Activated T-cell treated with anti-CD3 and anti-CD28 coated beads for 48 hours (primary cell): ENCODE measurements at places on chromosomes 11 and 22.

GRCh38 chr11:108085672-108086071 lies 35.7 kb upstream of the ACAT1 start:
- no peak for DNase-seq

GRCh38 chr11:60118338-60118737 lies 29.9 kb downstream of the MS4A2 start:
- DNase-seq: no peak

DNA sequence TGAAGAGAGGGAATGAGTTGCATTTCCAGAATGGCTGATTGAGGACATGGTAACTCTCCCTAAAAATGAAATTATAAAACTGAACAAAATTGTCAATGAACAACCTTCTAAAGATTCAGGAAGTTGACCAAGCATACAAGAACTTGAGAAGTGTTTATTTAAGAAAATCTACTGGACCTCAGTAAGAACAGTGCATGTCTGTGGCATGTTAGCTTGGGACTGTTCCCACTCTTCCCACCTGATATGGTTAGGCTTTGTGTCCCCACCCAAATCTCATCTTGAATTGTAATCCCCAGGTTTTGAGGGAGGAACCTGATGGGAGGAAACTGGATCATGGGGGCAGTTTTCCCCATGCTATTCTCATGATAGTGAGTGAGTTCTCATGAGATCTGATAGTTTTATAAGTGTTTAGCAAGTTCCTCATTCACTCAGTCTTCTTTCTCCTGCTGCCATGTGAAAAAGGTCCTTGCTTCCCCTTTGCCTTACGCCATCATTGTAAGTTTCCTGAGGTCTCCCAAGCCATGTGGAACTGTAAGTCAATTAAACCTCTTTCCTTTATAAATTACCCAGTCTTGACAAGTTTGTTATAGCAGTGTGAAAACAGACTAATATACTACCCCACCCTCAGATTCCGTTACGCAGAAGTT lies 15.4 kb downstream of the MS4A13 start:
- DNase-seq: no peak

- no peak for DNase-seq
These were observed 25.0 kb upstream of the SLC5A1 start for GRCh38 chr22:32018056-32018455.

GRCh38 chr22:43385770-43386641 lies 25.8 kb upstream of the MPPED1 start:
- peak; percentile 74 for DNase-seq

GRCh38 chr22:49507607-49508292 lies 319.9 kb downstream of the BRD1 start:
- no peak for DNase-seq
